ENCODE measurements at places on chromosomes 11 and 22.

DNA sequence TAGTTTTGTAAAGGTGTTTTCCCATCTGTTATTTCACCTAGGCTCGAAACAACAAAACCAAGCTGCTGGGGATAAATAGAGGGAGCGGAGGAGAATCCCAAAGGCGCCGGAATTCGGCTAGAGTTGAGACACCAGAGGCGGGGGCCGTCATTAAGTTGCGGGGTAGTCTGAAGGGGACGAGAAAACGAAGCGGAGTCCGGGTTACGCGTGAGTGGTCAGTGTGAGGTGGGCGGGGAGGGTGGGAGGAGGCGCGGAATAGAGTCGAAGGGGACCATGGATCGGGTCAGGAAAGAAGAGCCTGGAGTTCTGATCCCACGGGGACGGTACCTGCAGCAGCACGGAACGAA is 361 bp downstream of the SRPRA start:
- no peak for DNase-seq

GRCh38 chr22:45585437-45585755 is 82.7 kb downstream of the FBLN1 start:
- DNase-seq = no peak

GRCh38 chr22:37893583-37893983 is 12.5 kb upstream of the MICALL1 start:
- no peak for DNase-seq

GRCh38 chr11:117944554-117944953 is 15.4 kb upstream of the TMPRSS13 start:
- no peak for DNase-seq

GRCh38 chr22:50599816-50600455 is 657 bp upstream of the MAPK8IP2 start:
- DNase-seq = peak; percentile 40

Measured in activated gamma-delta T cell (primary cell).